Bronchial epithelial cell (primary cell): ENCODE measurements at places on chromosomes 3 and 15.

DNA sequence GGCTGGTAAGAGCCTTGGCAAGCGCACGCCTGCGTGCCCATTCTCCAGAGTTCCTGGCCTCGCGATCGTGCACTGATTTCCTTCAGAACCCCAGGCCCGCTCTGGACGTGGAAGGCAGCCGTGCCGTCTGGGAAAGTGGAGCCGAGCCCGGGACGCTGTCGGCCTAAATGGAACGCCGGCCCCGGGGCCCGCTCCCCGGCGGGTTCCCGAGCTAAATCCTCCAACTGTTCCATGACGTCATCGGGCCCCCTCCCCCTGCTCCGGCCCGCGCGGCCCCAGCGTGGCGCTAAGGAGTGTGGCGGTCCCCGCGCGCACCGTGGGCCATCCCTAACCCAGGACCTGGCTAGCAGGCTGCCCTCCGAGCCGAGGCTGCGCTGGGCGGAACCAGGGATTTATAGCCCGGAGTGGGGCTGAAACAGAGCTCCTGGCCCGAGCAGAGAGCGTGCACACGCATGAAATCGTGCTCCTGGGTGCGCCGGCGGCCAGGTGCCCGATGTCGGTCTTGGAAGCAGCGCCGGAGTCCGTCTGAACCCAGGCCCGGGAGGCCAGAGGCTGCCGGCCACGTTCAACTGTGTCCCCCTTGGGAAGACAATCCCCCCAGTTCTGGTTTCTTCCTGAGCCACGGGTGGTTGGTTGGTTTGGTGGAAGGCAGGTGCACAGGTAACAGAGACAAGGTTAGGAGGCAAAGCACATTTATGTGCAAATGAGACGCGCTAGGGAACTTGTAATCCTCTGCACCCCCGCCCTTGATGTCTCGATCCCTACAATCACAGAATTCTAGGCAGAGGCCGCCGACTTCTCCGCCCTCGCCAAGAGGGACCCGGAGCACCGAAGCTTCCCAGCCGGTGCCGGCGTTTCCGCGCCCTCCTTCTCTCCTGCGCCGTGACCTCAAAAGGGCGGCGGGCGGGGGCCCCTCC, 84.9 kb upstream of the ETV5 start:
- no peak for DNase-seq

DNA sequence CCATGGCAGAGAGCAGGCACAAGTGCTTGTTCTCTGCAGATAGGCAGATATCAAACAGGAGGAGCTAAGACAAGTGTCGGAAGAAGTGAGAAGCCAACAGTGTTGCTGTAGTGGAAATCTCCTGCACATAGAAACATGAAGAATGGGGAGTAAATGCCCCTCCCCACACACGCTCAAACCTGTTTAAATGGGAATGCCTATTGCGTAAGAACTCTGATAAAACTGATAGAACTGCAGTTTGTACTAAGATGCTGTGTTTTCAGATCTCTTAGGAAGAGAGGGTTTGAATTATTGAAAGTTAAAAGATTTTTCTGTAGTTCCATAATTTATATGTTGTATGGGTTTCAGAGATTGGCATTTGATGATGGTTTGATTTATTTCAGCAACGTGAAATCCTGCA, 19.6 kb downstream of the EIF2AK4 start:
- peak; percentile 65 for DNase-seq

GRCh38 chr15:91541286-91541685, 312.2 kb upstream of the SLCO3A1 start:
- peak; percentile 8 for DNase-seq

DNA sequence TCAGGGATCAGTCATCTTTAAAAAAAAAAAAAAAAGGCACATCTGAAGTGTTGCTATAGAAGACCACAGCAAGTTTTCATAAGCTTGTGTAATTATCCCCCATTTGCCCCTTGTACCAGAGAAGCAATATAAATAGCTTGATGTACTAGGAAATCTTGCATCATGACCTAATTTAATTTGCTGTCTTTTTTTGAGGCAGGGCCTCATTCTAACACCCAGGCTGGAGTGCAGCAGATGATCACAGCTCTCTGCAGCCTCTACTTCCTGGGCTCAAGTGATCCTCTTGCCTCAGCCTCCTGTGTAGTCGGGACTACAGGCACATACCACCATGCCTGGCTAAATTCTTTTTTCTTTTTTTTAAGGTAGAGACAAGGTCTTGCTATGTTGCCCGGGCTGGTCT, 88.7 kb downstream of the ARIH1 start:
- no peak for DNase-seq

- DNase-seq: no peak
Measured at GRCh38 chr3:116441652-116442051, 3.6 kb downstream of the LSAMP start.
